SK-N-SH (cell line): ENCODE measurements at places on chromosomes 12 and 14.
A peak's percentile ranks its signal among the peaks of the same experiment; 100 is the strongest.

- DNase-seq = no peak
Observed at GRCh38 chr14:101813833-101814232, 52.3 kb downstream of the PPP2R5C start.

DNA sequence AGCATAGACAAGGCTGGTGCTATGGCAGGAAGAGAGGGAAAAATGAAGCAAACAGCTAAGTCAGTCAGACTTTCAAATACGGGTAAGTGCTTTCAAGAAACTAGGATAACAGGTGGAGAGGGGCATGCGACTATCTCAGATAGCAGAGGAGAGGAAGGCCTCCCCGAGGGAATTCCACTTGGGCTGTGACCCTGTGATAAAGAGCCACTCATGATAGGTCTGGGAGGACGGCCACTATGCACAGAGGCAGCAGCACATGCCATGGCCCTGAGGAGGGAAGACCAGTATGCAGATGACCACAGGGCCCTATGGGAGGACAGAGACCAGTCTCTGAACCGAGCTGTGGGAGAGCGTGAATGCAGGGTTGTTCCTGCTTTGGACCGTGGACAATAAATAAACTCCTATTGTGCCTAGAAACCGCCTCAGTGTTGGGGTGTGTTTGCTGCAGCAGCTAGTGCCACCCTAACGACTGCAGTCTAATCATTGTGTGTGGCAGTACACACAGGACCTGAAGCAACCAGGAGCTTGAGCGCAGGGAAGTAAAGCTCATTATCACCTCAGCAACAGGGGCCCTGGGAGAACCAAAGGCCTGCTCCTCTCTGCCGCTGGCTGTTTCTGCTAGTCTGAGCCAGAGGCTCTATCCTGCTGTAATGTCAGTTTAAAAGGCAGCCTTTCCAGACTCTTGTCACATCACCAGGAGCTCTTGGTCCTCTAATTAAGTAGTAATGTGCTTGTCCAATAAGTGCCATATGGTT lies 119.1 kb downstream of the CACNA1C start:
- DNase-seq = peak; percentile 60

- DNase-seq = no peak
Observed at GRCh38 chr14:65413739-65414045, 1.2 kb downstream of the FUT8 start.

DNA sequence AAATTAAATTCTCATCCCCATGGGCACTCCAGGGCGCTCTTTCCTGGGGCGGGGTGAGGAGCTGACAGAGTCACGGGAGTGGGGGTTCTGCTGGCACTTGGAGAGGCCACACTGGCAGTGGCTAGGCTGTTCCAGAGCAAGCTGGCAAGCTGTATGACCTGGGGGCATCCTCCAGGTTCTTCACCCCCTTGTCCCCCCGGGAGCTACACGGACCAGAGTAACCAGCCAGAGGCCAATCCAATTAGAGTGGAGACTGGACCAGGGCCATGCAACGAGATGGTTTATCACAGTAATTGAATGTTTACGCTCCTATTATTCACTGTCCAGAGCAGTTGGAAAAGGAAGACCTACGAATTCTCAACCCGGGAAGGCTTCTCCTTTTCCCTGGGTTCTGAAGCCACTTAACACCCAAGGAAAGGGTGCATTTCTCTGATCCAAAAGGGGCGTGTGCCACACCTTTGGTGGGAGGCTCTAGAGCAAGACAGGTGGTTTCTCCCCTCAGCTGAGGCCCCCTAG lies 43.8 kb upstream of the PNMA1 start:
- DNase-seq = peak; percentile 79

DNA sequence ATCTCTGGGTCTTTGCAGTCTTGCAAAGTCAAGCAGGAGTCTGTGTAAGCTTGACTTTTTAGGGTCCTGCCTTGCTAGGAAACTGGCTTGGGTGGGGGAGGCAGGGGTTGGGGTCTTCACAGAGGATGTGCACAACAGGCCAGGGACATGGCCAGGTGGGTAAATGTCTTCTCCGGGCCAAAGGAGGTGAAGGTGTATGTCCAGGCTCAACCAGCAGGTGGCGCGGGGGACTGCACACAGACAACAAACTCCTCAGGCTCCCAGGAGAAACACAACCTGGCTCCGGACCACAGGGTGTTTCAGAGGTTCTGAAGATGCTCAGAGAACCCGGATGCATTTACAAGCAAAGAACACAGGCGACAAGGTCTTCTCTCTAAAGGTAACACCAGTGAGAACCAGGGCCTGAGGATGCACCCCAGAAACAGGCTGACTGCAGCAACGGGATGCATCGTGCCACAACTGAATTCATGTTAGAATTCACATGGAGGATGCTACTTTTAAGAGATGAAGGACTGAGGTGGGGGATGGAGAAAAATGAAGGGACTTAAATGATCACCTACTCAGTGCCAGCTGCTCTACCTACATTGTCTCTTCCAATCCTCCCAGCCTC lies 56.0 kb downstream of the PLEKHG3 start:
- DNase-seq = peak; percentile 71

DNA sequence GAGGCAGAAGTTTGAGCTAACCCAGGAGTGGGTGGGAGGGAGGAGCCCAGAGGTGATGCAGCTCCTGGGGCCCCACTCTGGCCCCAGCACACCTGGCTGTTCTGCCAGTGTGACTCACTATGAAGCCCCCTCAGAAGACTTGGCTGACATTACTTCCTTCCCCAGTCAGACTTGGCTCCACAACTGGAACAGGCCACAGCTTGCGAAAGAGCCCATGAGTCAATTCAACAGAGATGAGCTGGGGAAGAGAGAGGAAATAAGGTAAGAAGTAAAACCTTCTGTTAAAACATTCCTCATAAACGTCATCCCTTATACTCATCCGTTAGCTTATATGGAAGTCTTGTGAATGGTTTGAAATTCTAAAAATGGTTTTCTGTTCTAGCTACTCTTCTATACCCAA lies 245.9 kb downstream of the ADAMTS20 start:
- DNase-seq = no peak

DNA sequence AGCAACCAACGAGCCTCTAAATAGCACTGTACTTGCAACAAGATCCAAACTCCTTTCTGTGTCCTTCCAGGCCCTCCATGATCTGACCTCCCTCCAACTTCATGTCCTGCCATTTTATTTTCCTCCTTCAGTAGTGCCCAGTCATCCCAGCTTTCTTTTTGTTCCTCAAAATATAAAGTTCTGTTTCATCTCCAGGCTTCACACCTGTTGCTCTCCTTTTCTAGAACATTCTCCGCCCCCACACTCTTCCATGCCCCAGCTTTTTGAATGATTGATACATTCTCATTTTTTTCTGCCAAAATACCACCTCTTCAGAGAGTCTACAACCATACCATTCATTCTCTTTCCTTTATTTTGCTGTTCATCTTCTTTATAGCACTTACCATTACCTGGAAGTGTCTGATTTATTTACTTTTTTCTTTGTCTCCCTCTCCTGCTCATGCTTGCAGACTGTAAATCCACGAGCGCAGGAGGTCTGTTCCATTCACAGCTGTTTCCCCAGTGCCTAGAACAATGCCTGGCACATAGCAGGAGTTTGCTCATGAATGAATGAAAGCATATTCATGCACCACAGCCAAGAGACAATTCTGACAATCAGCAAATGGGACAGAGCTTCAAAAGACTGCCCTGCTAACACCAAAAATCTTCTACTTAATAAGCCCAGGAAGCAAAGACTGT lies 296.4 kb downstream of the RPAP3 start:
- no peak for DNase-seq

DNA sequence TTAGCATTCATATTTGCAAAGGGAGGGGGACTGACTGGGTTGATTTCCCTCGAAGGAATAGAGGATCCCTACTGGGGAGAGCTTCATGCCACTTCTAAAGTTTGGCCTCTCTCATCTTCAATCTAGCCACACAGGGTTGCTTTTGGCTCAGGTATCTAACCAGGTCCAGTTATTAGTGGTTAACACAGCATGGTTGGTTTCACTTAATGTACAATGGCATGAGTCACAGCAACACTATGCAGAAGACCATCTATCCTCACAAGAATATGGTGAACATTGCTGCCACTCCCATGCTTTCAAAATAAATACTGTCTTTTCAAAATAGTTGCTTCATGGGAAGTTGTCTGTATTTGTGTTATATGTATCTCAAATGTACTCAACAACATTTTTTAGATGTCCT lies 6.6 kb upstream of the RAB3IP start:
- no peak for DNase-seq
